ENCODE measurements at places on chromosomes 11 and 22. TPM values are rescaled to one million over a fixed set of nuclear protein-coding genes. Genes with fewer than 3 reads are reported as not detected.

The KLHL35 gene
- 3.6 TPM for total RNA-seq

DNA sequence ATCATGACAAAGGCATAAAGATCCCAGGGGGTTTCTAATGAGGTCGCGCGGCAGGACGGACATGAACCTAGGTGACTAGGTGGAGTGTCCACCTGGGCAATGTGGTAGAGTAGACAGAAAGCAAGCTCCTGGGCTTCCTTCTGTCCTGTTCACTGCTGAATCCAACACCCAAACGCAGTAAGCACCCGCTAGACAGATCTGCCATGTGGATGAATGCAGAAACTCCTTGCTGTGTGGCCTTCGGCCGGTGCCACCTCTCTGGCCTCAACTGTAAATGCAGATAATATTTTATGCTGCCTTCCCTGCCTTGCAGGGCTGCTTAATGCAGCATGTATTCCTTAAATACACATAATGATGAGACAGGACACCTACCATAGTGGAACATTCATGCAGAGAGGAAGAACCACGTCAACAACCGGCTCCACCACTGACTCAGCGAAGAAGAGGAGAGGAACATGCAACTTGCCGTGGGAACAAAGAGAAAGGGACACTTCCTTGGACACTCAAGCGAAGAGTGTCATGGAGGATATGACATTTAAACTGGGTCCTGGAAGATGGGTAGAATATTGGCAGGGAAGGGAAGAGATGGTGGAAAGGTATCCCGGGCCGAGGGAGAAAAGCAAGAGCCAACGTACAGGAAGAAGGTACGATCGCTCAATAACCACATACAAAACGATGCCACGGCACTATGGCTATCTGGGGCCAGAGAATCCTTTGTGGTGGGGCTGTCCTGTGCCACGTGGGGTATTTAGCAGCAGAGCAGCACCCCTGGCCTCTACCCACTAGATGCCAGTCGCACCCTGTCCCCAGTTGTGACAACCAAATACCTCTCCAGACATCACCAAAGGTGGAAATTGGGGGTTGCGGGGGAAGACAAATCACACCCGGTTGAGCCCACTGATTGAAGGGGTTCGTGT is 30.8 kb downstream of the MYH9 start:
- no peak overlapping the region for H3K4me3 ChIP-seq
- no peaks in the 10 kb centered on the region for H3K36me3 ChIP-seq
- peaks cover 95% of the 10 kb centered on the region for H3K4me1 ChIP-seq
- H3K27me3 ChIP-seq, result no peaks in the 10 kb centered on the region
- H3K27ac ChIP-seq, result peak overlapping the region; percentile 18

The NAALAD2 gene
- 1.7 TPM for total RNA-seq

GRCh38 chr11:124754710-124755109 is 2.7 kb upstream of the VSIG2 start:
- H3K4me1 ChIP-seq, result peaks cover 39% of the 10 kb centered on the region
- no peak overlapping the region for H3K4me3 ChIP-seq
- peaks cover 8% of the 10 kb centered on the region for H3K36me3 ChIP-seq
